ENCODE measurements at places on chromosomes 2 and 18.

- no peak for DNase-seq
These were observed 110.0 kb downstream of the FEZ2 start for GRCh38 chr2:36487947-36488346.

- no peak for DNase-seq
These were observed 175.8 kb upstream of the TCF4 start for GRCh38 chr18:55763805-55764204.

DNA sequence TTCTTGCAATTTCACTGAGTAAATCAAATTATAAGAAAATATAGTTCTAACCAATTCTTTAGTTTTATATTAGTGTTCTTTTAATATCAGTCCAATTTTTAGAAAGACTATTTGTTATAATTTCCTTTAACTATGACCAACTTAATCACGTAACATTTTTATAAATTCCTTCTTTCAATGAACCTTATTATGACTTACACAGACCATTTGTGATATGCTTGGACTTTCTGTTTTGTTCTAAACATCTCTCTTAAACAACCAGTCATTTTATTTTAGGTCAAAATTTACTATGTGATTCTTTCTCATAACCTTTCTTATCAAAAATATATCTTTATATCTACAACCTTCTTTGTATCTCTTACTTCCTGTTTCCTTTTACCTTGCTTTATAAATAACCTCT, 39.5 kb upstream of the DYNAP start:
- no peak for DNase-seq

GRCh38 chr2:130355578-130356431, at the start of gene PTPN18:
Gene PTPN18, plus strand, starts transcription at chr2:130356056. Its CDS starts 52 bp downstream, at chr2:130356108.
- DNase-seq: peak; percentile 57

GRCh38 chr2:144233733-144234541, 286.0 kb downstream of the ZEB2 start:
- DNase-seq: no peak

DNA sequence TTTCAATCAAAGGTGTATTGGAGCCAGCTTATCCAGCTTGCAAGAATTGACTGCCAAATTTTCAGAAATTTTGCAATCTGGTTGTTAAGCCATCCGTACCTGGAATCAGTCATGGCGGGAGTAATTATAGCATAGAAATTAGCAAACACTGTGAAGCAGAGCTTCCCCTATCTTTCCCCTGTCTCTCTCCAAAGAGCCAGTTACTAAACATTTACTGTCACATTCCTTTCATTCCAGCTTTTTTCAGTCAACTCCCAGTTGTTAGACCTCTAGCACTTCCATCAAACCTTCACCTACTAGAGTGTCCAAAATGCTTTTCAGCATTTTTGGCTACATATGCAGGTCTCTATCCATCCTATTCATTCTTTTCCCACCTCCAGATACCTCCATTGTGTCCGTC, 137.4 kb downstream of the MC4R start:
- no peak for DNase-seq

GRCh38 chr2:96123936-96124335, 7.6 kb upstream of the ADRA2B start:
- no peak for DNase-seq

- DNase-seq: no peak
These were observed 50.2 kb downstream of the ODC1 start for GRCh38 chr2:10397878-10398277.

DNA sequence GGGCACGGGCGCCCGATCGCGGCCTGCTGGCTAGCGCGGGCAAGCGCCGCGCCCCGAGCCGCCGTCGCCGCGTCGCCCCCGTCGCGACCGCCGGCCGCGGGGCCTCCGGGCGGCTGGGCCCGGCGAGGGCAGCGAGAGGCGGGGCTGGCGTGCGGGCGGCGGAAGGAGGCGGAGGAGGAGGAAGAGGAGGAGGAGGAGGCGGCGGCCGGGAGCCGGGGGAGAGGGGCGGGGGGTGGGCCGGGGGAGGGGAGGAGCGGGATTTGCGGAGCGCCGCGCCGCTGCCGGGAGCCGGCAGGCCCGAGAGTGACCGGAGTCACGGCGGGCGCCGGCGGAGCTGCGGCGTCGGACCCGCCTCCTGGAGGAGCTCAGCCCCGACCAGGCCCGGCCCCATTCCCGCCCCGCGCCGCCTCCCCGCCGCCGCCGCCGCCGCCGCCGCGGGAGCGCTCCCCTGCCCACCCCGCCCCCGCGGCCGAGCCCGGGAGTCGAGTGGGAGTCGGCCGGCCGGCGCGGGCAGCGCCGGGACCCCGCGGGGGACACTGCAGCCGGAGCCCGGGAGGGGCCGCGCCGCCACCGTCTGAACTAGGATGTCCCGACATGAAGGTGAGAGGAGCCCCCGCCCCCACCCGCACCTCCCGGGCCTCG, at the start of gene KCMF1:
Gene KCMF1, plus strand, starts transcription at position 294 of the 642 bp plus-strand sequence. Its CDS starts 291 bp downstream, at position 585.
- DNase-seq: peak; percentile 71

DNA sequence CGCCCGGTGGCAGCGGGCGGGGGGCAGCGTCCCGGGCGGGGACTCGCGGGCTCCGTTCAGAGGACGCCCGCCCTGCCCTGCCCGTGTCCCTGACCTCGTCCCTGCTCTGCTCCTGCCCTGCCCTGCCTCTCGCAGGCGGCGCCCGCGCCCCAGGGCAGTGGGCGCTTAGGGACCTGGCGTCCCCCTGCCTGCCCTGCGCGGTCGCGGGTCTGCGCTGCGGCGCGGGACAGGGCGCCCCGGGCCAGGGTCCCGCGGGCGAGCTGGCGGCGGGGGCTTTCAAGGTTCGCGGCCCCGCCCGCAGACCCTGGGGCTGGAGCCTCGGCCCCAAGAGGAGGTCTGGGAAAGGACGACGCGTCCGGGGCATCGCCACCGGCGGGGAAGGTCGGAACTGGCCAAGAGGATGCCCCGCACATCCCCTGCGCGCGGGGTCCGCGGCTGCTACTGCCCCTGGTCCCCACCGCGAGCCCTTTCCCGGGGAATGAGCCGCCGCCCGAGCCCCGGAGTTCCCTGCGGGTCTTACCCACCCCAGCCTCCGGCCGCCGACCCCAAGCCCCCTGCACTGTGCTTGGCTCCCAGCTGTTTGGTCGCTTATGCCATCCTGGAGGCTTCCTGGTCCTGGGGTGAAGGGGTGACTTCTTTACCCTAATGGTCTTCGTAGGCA, 679 bp downstream of the RNF144A start:
- no peak for DNase-seq

GRCh38 chr2:67651565-67651964, 254.4 kb downstream of the ETAA1 start:
- DNase-seq: no peak

- DNase-seq: no peak
These were observed 376.3 kb downstream of the ARHGAP15 start for GRCh38 chr2:143505542-143505941.

DNA sequence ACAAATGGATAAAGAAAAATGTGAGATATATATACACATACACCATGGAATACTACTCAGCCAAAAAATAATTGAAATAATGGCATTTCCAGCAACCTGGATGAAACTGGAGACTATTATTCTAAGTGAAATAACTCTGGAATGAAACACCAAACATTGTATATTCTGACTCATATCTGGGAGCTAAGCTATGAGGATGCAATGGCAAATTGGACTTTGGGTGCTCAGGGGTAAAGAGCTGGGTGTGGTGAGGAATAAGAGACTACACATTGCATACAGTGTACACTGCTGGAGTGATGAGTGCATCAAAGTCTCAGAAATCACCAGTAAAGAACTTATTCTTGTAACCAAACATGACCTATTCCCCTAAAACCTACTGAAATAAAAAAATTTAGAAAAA, 636.0 kb upstream of the LRATD1 start:
- DNase-seq: no peak

DNA sequence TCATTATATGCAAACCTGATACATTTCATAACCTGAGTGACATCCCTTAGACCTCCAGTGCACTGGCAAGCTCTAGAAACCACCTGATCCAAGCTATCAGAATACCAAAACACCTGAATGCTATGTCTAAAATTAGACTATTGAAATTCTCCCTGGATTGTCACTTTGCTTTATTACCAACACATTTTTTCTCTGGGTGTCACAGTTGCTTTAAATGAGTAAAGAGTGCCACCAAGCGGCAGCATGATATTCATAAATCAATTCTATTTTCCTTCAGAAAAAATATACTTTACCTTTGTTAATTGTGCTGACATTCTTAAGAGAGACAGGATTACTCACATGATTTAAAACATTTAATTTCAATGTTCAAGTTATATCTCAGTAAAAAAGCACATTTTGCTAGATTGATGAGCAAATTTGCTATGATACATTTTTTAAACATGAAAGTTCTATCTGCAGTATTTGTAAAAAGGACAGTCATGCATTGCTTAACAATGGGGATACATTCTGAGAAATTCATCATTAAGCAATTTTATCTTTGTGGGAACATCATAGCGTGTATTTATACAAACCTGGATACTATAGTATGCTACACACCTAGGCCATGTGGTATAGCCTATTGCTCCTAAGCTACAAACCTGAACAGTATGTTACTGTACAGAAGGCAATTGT, 338.4 kb upstream of the SLC39A10 start:
- DNase-seq: peak; percentile 31

- no peak for DNase-seq
These were observed 2.8 kb downstream of the COL6A3 start for GRCh38 chr2:237411092-237411601.

DNA sequence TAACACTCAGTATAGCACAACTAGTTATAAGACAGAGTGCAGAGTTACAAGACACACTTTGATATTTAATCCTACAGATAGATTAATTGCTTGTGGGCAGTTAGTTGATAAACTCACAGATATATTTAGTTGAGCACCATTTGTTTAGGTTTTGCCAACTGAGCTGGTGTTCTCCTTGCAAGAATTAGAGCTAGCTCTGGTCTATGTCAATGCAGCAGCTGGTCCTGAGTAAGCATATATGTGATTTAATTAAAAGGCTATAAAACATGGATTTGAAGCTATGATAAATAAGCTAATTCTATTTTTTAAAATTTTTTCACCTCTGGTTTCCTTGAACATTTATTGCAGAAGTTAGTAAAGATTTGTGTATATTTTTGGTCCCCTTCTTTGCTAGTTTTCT, 35.6 kb downstream of the GPD2 start:
- no peak for DNase-seq

- no peak for DNase-seq
These were observed 6.7 kb downstream of the COA5 start for GRCh38 chr2:98601532-98602132.

GRCh38 chr2:237128026-237128703, 42.5 kb downstream of the COPS8 start:
- DNase-seq: no peak

DNA sequence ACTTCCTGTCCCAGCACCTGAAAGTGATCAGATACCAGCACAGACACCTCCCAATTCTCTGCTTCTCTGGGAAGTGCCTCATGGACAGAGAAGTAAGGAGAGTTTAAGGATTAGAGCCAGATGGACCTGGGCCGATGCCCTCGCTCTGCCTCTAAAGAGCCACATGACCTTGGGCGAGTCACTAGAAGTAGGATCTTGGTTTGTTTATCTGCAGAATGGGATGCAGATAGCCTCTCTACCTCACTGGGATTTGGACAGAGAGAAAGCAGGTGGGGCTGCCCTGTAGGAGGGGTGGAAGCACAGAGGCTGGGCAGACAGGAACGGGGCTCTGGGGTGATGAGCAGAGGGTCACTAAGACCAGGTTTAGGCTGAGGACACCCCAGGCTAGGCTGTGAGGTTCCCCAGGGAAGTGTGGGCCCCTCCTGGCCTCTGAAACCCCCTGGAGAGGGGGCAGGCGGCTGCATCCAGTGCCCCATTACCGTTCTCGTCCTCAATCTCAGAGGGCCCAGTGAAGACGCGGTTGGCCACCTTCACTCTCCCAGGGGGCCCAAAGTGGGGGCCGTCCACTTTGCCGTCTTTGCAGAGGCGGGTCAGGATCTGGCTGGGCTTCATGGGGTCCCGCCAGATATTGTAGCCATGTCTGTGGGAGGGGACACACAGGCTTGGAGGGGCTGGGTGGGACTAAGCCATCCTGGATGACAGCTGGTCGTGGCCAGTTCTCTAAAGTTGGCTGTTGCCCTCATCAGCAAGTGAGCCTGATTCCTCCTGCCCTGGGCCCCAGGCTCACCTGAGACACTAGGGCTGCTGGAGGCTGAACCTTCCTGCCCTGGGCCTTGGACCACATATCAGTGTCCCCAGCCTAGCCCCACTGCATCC, 13.3 kb downstream of the OTOF start:
- no peak for DNase-seq

DNA sequence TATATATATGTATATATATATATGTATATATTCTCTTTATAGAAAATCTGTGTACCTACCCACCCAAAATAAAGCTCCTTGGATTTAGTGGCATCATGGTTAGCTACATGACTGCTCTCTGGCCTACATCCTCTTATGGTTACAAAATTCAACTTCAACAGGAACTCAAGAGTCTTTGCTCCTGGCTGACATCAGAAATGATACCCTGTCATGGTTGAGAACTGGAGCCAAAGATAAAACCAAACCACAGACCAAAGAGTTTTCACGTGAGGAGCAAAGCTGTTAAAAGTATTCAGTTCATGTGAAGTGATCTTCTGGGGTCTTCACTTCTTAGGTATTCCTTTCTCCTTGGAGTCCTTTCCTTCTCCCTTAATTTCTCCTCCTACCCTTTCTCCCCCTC, 476.3 kb downstream of the SOX11 start:
- no peak for DNase-seq

DNA sequence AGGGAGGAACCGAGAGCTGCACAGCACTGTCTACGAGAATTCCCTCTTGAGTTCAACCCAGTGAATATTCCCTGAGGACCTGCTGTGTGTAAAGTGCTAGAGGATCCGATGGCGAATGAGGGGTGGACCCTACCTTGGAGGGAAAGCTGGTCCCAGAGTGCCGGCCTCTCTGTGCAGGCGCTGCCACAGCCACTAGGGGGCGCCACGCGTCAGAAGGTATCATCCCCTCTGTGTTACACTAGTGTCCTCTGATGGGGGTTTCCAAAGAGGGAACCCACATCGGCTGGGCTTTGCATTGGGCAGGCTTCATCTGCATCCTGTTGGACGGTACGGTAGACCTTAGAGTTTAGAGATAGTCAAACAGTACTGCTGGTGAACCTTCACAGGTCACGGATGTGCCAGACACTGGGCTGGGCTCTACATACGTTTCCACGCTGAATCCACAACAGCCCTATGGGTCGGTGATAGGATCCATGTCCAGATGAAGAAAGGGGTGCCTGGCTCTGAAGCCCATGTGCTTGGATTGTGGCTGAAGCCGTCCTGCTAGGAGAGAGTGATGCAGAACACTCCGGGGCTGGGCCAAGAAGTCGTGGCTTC, 39.0 kb downstream of the COA5 start:
- DNase-seq: peak; percentile 67

GRCh38 chr2:161102770-161103450, 57.3 kb upstream of the TANK start:
- DNase-seq: no peak

All from stimulated activated CD4-positive, alpha-beta T cell treated with anti-CD3 and anti-CD28 coated beads, Interleukin-1b, Interleukin-23, amount 100 ng/mL, for 24 hours (primary cell).